ENCODE measurements at places on chromosomes 6 and 20.
A peak's percentile ranks its signal among the peaks of the same experiment; 100 is the strongest.

DNA sequence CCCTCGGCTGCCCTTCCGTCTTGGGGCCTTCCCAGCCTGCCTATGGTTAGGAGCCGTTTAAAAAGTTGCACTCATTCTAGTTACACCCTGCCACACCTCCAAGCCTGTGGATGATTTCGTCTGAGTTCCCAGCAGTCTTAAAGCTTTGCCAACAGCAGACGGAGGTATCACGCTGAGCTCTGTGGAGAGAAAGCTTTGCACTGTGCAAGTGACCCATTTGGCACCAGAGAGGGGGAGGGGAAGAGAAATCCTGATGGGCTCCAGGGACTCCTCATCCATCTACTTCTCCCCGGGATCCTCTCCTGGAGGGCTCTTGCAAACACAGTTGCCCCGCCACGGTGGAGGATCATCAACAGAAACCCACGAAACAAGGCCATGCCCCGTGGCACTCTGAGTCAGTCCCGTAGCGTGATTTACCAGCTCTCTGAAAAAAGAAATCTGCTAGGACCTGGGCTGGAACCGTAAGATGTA lies 98.8 kb upstream of the CITED2 start:
- DNase-seq: no peak

DNA sequence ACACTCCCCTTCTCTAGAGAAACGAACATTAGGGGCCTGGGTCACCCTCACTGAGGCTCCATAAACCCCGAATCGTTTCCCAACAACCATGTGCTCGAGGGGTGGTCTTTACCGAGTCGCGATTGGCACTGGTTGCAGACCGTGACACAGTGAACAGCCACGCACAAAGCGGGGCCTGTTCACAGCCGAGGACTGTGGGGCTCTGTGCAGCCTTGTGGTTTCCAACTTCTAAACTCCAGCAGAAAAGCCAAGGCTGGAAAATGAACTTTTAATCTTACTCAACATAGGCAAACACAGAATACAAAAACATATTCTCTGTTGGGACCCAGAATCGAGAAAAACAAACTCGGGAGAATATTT lies 19.0 kb downstream of the RRBP1 start:
- DNase-seq: no peak

DNA sequence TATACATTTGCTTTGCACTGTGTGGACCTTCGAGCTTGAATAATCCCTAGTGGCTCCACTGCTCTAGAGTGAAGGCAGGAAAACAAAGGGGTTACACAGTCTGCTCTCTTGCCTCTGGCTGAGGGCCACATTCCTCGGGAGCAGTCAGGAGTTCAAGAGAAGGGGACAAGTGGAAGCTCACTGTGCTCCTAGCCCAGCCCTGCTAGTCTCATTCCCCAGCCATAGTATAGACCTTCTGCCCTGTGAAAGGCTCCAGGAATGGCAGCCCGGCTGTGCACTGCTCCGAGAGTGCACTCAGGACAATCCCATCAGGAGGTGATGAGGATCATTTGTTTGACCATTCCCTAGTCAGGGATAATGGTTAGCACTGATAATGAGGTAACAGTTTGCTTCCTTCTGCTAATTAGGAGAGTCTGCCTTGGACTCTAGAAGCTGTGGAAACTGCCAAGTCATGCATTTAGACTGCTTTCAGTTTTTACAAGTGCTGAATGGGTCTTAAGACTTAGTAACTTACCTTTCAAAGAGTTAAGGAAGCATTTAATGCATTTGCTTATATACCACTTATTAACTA lies 8.5 kb downstream of the IYD start:
- DNase-seq: no peak

- no peak for DNase-seq
Measured at GRCh38 chr20:25421102-25421501, 13.6 kb downstream of the GINS1 start.

GRCh38 chr20:53171065-53171464 lies 198.9 kb downstream of the TSHZ2 start:
- no peak for DNase-seq

GRCh38 chr6:7216941-7217621 lies 95.9 kb downstream of the SSR1 start:
- DNase-seq: no peak

GRCh38 chr6:158269657-158270056 lies 42.6 kb upstream of the TULP4 start:
- DNase-seq: no peak

- DNase-seq: no peak
Measured at GRCh38 chr6:148535976-148536375, 193.3 kb downstream of the SASH1 start.

DNA sequence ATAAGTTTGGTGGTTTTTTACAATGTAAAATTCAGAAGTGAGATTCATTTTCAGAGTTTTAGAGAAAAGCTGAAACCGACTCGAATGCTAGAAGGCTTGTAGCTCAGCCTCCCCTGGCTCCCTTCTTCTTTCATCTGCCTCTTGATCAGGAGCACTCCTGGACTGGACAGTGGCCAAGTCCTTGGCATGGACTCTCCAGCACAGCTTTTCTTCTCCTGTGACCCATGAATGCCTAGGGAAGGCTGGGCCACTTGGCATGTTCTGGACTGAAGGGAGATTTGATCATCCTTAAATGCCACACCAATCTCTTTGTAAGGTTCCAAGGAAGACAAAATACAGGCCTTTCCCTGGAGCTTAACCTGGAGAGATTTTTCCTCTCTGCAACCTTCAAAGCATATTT lies 384.0 kb upstream of the SASH1 start:
- DNase-seq: no peak

DNA sequence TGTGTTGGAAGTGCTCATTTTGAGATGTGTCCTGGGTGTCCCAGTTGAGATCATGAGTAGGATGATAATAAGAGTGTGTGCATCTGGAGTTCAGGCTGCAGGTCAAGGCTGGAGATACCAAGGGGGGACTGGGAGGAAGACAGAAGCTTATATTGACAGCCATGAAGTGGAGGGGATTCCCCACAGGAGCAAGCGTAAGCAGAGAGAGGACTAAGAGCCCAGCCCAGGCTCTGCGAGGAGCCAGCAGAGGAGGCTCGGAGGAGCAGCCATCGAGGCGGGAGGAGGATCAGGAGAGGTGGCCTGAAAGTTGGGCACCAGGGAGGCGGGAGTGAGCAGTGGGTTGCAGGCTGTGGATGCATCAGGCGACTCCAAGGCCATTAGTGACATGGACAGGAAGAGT lies 116.2 kb downstream of the SLC24A3 start:
- peak; percentile 67 for DNase-seq

- DNase-seq: no peak
Measured at GRCh38 chr6:160192840-160193239, 65.8 kb downstream of the SLC22A2 start.

DNA sequence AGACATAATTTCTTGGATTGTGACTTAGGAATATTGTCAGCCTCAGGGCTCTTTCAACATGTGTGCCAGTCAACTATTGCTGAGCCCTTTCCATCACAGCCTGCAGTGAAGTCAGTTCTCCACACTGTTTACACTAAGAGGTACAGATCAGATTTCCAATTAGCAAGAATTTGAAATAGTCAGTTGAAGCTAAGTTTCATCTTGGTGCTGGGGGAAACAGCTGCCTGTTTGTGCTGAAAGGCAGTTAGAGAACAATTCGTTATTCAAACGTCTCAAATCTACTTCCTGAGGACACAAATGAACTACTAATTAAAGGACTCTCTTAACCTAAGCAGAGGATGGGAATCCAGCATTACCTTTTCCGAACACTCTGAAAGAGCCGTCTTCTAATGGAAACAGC lies 25.9 kb downstream of the ADGRF1 start:
- DNase-seq: no peak

- no peak for DNase-seq
Measured at GRCh38 chr6:21741221-21742109, 147.9 kb downstream of the SOX4 start.

DNA sequence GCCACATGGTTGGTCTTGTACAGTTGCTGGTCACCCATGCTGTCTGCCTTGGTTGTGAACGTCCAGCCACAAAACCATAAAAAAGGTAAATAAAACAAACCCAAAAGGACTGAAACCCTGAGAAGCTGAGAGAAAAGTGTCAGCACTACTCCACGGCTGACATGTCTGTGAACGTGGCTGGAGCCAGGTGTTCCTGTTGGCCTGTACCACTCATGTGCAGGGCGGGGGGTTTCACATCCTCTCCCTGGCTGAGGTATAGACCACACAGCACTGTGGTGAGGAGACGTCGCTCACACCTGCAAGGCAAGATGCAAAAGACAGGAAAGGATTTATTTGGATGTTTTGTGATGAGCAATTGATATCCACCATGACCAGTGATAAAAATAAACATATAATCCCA lies 51.9 kb upstream of the MRPS10 start:
- DNase-seq: no peak

GRCh38 chr20:53157443-53158408 lies 185.6 kb downstream of the TSHZ2 start:
- DNase-seq: no peak

DNA sequence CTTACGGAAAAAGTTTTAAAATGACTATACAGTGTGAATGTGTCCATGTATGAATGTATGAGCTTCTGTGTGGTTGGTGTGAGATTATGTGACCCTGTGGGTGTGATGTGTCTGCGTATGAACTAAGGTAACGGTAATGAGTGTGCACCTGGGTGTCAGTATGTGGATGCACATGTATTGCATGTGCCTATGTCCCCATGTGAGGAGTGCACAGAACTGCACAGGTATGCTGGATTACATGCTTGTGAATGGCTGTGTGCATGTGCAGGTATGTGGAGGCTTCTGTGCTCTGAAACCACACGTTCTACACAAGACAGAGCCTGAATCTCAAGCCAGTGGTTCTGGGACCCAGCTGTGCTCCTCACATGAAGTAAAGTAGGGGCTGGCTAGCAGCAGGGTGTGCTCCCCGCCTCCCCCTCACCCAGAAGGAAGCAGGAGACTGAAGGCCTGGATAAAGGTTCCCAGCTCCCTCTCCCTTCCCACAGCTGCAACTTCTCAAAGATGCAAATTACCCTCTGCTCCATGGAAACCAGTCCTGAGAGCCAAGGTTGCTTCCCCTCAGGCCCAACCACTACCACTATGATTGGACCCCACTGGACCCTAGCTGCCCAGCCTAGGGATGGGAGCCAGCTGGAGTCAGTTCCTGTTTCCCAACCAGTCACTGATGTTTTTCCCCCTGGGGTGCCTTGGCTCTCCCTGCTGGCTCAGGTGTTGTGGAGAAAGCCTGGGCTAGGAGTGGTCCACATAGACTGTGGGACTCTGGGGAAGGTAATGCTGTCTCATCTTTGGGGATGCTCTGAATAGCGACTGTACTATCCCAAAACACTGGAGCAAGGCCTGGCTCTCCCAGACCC lies 24.8 kb upstream of the SPDEF start:
- DNase-seq: no peak

DNA sequence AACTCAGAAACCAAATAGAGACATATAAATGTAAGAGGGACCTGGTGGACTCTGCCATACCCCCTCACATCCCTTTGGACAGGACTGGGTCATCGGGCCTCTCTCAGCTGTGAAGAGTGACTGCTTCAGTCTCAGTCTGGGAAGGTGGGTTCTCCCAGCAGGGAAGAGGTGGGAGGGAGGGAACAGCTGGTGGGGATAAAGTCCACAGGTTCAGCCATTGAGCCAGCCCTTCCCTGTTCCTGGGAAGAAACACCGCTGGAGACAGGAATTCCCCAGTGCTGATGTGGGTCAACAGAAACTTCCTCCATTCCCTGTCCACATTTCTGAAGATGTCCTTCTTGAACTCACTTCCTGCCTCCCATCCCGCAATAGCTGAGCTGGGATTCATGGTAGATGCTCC lies 209.2 kb upstream of the PMEPA1 start:
- DNase-seq: no peak

DNA sequence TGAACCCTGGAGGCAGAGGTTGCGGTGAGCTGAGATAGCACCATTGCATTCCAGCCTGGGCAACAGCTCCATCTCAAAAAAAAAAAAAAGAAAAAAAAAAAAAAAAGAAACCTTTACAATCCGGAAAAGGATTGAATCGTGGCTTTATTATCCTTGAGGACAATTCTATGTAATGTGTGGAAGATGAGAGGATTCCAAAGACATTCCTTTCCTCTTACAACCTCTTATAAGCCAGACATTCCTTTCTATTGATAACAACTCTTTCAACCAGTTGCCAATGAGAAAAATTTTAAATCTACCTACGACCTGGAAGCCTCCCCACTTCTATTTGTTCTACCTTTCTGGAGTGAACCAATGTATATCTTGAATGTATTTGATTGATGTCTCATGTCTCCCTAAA lies 91.2 kb upstream of the EEF1E1 start:
- no peak for DNase-seq

DNA sequence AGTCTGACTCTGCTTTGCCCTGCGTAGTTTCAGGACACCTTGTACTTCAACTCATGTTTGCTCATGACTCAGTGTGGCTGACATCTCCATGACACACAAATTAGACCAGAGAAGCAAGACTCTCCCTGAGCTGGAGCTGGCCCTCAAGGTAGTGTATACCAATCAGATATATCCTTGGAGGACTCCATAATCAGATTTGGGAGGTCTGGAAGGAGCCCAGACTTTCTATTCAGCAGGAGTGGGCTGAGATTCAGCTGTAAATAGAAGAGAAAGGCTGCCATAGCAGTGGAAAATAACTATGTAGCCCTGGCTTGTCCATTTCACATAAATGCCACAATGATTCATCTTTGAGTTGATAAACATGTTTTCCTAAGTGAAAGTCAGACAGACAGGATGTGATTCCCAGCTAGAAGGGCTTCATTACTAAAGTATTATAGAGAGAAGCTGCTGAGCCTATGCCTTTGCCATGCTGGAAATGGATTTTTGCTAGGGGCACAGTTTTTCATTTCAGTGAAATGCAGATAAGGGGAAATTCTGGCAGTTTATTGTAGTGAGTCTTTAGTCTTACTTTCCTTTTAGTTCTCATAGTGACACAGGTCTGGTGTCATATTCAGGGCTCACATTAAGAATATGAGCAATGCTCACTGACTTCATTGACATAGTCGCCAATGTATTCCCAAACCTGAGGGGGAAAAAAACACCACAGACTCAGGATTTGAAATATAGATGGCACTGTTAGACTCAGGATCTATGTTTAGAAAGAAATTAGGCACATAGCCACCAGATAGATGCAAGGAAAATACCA lies 95.3 kb downstream of the CLVS2 start:
- DNase-seq: no peak

- DNase-seq: no peak
Measured at GRCh38 chr6:137657351-137657911, 163.2 kb upstream of the OLIG3 start.

- no peak for DNase-seq
Measured at GRCh38 chr6:170083236-170084051, 207.4 kb downstream of the DLL1 start.

DNA sequence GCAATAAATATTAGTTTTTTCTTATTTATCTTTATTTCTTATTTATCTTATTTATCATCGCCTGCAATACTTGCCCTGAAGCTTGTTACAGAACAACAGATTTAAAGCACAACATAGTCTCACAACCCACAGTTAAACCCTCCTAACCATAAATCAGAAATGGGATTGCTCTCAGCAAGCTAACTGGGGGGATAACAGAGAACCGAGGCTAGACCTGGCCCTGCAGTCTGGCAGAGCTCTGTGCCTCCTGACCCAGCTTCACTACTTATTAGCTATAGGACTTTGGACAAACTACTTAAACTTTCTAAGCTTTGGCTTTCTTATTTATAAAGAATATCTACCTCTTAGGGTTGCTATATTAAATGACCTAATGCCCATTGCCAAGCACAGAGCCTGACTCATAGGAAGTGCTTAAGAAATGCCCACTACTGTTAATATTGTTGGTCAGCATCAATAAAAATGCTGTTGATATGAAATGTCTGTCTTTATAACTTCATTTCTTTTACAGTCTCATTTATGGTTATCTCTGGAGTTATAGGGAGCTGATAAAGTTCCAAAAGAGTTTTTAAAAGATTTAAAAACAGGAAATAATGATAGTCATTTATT lies 87.9 kb upstream of the BEND6 start:
- no peak for DNase-seq

- no peak for DNase-seq
Measured at GRCh38 chr20:34984756-34985261, 29.1 kb downstream of the MYH7B start.

Measured in vagina (tissue), 2 donors.